IPS DF 6.9 (cell line): ENCODE measurements at places on chromosomes 2 and 18.

DNA sequence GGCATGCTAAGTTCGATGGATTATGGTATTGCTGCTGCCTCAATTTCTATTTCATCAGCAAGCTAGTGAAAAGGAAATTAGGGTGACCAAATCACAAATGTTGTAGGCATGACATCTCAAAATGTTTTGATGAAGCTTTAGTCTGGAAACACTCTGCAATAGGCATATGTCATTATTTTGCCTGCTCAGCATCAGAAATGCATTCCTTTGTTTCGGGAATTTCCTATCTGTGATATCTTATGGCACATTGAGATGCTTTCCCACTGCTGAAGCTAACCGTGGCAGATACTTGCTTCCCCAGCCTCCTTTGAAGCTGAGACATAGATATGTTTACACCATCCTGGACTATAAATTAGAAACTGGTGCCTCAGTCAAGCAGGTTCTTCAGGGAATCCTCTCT lies 119.7 kb downstream of the CDC42EP3 start:
- DNase-seq: no peak

DNA sequence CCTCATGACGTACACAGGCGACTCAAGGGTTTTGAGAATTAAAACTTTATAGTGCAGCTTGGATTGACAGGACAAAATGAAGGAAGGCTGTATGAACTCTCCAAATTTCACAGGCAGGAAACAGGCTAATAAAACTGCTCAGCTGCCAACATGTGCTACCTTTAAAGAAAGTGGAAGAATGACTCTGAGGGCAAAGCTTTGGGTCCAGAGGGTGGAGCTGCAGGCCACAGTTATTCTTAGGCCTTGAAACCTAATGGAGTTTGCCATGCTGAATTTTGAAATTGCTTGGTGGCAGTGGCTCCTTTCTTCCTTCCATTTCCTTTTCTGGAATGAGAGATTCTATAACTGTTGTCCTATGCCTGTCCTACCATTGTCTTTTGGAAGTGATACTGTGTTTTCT lies 34.8 kb downstream of the HAT1 start:
- no peak for DNase-seq

- no peak for DNase-seq
Observed at GRCh38 chr2:198861080-198861479, 596.7 kb downstream of the SATB2 start.

- DNase-seq: no peak
Observed at GRCh38 chr2:212898011-212898410, 253.4 kb downstream of the IKZF2 start.

GRCh38 chr18:7221424-7222155 lies 9.3 kb upstream of the LRRC30 start:
- DNase-seq: peak; percentile 79

DNA sequence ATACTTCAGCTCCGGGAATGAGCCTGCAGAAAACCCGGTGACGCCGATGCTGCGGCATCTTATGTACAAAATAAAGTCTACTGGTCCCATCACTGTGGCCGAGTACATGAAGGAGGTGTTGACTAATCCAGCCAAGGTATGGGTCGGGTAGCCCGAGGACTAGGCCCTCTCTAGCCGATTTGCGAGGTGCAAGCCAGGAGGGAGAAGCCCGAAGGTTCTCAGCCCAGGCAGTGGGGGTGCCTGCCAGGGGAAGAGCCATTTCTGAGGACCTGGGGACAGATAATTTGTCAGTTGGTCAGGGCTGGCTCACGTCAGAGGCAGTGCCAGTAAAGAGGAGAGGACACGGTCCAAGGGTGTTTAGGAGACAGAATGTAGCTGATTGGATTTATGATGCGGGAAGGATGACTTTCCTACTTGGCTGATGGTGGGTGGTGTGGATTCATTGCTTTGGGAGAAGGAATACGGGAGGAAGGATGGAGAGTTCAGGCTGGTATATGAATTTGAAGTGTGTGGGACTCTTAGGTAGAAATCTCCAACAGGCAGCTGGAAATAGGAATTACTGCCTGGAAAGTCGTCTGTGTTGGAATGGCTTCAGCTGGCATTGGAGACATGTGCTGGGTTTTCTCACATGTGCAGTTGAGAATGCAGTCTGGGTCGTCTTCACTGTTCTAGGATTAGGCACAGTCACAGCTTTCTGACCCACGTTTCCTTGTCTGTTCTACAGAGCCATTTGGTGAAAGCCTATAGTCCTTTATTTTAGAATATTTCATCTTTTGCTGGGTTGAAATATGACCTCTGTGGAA lies 874 bp downstream of the NDUFAF7 start:
- no peak for DNase-seq

DNA sequence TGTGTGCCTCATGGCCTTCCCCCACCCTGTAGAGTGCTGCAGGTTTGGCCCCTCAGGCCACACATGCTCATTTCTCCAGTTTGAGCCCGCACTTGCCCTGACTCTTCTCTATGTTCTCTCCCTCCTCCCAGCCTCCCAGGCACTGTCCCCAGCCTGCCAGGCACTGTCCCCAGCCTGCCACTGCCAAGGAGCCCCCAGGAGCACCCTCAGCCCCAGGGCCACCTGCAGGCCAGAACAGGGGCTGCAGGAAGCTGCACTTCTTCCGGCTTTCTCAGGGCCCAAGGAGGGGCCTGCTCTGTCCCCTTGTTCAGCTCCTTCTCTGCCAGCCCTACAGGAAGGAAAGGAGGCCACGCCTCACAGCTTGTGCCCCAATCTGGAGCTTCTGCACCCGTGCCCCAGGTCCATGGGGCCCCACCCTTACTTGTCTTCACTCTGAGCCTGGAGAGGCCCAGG lies 31.6 kb downstream of the CYP26B1 start:
- DNase-seq: no peak

- DNase-seq: no peak
Observed at GRCh38 chr2:174704061-174704460, 60.2 kb downstream of the CHRNA1 start.

- DNase-seq: no peak
Observed at GRCh38 chr18:37435996-37436395, 129.6 kb downstream of the CELF4 start.

GRCh38 chr2:45821558-45822271 lies 170.2 kb downstream of the PRKCE start:
- no peak for DNase-seq

DNA sequence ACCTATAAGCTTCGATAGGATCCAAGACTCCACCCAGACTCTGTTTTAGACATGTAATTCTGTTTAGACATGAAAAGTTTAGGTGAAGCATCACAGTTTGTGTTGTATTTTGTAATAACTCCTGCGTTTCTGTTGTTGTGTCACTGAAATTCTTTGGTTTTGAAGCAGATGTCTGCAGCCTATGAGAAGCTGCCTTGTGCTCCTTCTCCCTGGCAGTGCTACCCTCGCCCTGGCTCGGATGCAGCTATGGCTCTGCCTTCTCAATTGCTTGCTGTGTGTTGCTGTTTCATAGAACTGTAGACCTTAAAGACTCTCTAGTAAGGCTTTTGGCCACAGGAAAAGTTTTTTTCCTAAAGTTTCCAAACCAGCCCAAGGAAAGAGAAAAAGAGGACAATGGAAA lies 40.2 kb upstream of the ZNF638 start:
- DNase-seq: no peak

DNA sequence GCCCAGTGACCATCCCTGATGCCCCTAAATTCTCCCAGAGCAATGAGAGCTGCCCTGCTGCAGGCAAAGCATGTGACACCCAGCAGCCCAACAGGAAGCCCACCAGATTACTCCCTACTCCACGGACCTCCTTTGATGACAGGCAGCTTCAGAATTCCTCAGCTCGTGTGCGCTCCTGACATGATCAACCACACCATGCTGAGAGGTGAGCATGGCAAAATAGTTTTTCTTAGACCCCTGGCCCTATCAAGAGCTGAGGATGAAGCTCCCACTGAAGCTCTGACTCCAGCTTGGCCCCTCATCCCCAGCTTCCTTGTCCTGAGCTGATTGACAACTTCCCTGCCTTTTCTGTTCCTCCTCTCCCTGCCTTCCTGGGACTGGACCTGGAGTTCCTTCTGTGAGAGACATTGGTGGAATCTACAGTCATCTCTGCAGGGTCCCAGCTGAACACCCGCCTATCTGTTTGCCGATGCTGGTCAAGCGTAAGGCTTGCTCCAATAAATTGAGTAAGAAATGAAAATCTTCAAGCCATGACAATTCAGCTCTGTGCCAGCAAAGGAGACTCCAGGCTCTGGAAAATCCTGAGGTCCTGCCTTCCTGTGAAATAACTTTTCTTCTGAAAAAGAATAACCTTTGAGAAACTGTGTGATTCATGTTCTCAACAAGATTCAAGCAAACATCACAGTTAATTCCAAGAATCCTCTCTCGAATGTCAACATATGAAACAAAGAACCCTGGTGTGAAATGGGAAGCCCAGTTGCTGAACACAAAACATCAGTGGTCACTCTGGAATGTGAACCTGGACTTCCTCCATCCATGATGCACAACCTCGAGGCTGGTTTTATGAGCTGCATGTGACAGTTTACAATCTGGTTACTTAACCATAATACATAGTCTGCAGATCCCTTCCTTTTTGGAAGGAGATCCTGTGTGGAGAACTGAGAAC lies 201.1 kb downstream of the SPP2 start:
- DNase-seq: no peak

DNA sequence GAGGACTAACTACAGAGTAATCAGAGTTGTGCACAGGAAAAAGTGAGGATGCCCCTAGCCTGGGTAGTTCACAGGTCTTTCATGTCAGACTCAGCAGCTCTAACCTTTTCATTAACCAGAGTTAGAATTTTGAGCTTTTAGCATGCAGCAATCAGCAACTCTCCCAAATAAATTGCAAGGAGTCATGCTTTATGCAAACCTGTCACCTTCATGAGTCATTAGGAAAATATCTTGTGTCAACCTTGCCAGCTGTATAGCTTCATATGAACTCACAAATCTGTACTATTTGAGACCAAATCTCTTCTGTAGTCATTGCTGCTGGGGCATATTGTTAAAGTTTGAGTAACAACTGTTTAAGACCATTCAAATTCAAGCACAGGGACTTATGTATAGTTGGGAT lies 382.3 kb upstream of the NT5C1B start:
- DNase-seq: no peak

DNA sequence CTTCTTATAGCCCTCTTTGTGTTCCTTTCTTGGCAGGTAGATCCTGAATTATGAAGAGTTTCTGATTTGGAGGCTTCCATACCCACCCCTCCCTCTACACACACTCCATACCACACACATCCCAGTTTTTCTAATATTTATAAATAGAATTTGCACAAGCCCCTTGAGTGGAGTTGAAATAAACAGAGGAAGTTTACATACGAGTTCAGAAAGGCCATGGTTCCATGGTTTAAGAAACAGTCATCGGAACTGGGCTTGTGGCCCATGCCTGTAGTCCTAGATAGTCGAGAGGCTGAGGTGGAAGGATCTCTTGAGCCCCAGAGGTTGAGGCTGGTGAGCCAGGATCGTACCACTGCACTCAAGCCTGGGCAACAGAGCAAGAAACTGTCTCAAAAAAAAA lies 62.7 kb upstream of the TANC1 start:
- no peak for DNase-seq
